ENCODE measurements at places on chromosomes 4 and X. TPM values are rescaled to one million over a fixed set of nuclear protein-coding genes. Genes with fewer than 3 reads are reported as not detected.

- H3K4me3 ChIP-seq: no peak overlapping the region
- no peaks in the 10 kb centered on the region for H3K27me3 ChIP-seq
- no peaks in the 10 kb centered on the region for H3K36me3 ChIP-seq
Observed at GRCh38 chrX:6383917-6384316, 151.0 kb downstream of the VCX3A start.

- H3K27me3 ChIP-seq: no peaks in the 10 kb centered on the region
- no peaks in the 10 kb centered on the region for H3K36me3 ChIP-seq
- H3K4me1 ChIP-seq: no peaks in the 10 kb centered on the region
- H3K4me3 ChIP-seq: no peak overlapping the region
Observed at GRCh38 chr4:186936496-186937375, 213.1 kb upstream of the FAT1 start.

The ZNF595 gene
- total RNA-seq: 8.5 TPM

The EDNRA gene
- total RNA-seq: not detected

- H3K4me1 ChIP-seq: no peaks in the 10 kb centered on the region
- H3K27ac ChIP-seq: no peak overlapping the region
- no peak for DNase-seq
- H3K27me3 ChIP-seq: no peaks in the 10 kb centered on the region
- H3K36me3 ChIP-seq: no peaks in the 10 kb centered on the region
Observed at GRCh38 chrX:49901048-49901447, 21.3 kb upstream of the CLCN5 start.

DNA sequence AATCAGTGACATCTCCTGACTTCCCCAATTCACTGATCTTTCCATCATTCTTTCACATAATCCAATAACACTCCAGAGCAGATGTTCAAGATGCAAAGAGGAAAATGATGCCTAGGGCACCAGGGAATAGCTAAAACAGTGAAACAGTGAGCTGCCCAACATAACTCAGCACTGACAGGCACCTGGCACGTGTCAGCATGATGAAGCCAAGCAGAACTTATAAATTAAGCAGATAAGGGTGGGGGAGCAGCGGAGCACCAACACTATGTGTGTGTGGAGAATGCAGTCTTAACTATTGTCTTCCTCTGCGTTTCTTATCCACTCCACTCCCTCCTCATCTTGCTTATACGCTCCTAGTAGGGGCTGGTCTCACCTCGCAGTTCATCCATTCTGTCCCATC lies 89.4 kb downstream of the AMMECR1 start:
- no peaks in the 10 kb centered on the region for H3K27me3 ChIP-seq
- peak overlapping the region; percentile 1 for H3K27ac ChIP-seq
- no peak overlapping the region for H3K4me3 ChIP-seq

The XKRX gene
- not detected for total RNA-seq
